ENCODE measurements at places on chromosomes 11 and 22.

GRCh38 chr11:45754741-45755140, 50.2 kb upstream of the SLC35C1 start:
- no peak for DNase-seq

- no peak for DNase-seq
Observed at GRCh38 chr11:60657888-60658287, 41.5 kb upstream of the MS4A8 start.

DNA sequence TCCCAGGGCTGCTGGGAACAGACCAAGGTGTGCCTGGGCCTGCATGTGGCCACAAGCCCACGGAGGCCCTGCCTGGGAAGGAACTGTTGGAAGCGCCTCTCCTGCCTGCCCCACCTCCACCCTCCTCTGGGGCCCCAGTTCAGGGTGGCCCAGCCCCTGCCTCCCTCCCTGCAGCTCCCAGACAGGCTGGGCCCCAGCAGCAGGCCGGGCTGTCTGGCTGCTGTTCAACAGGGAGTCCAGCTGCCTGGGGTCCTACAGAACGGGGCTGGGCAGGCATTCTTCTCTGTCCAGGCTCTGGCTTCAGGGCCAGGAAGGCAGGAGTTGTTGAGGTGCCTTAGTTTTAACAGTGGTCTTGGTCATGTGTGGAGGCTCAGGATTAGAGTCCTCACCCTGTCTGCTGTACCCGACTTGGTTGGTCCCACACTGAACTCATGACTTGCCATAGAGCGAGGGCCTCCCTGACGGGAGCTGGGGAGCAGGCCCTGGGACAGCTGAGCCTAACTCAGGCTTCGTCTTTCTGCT, 11.8 kb downstream of the PRDM11 start:
- DNase-seq = no peak

GRCh38 chr11:69293819-69294505, at the start of gene MYEOV:
Gene MYEOV, plus strand, starts transcription at chr11:69294155. Its CDS starts 1,200 bp downstream, at chr11:69295355.
- DNase-seq = peak; percentile 21

GRCh38 chr11:33515347-33515746, 185.3 kb downstream of the C11orf91 start:
- DNase-seq = no peak

DNA sequence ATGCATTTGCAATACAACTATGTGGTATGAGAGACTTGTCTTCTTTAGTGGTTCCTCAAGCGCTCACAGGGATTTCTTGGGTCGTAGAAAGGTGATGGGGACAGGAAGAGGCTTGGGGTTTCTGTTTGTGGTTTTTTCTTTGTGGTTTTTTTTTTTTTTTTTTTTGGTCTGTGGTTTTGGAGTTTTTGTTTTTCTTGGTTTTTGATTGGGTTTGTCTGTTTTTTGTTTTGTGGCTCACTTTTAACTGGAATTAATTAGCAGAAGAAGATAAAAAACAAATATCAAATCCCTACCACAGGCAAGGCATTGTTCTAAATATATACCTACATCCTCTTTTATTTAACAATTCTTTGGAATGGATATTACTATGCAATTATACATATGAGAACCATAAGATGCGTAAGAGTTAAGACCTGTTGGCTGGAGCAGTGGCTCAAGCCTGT, 5.5 kb downstream of the TTC28 start:
- DNase-seq = peak; percentile 61

GRCh38 chr11:3181725-3182461, 16.8 kb upstream of the OSBPL5 start:
- DNase-seq = no peak

DNA sequence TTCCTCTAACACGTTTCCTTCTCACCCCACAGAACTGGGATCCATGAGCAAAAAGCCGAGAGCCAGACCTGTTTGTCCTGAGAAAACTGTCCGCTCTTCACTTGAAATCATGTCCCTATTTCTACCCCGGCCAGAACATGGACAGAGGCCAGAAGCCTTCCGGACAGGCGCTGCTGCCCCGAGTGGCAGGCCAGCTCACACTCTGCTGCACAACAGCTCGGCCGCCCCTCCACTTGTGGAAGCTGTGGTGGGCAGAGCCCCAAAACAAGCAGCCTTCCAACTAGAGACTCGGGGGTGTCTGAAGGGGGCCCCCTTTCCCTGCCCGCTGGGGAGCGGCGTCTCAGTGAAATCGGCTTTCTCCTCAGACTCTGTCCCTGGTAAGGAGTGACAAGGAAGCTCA, 24.0 kb downstream of the CD5 start:
- DNase-seq = no peak

DNA sequence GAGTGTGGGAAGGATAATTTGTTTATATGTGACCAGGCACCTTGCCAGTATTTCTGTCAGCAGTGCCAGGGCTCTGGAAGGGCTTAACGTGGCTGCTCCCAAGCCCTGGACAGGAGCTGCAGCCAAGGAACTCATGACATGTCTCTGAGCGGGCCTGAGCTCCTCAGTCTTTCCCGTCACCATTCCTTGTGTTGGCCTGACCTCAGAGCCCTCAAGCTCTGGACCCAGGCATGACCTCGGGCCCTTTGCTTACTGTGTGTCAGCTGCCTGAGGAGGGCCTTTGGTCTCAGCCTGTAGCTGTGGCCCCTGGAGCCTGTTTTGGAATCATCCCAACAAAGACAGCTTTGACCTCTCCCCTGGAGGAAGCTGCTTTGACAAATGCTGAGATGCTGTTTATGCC, 264.1 kb upstream of the PLET1 start:
- no peak for DNase-seq

DNA sequence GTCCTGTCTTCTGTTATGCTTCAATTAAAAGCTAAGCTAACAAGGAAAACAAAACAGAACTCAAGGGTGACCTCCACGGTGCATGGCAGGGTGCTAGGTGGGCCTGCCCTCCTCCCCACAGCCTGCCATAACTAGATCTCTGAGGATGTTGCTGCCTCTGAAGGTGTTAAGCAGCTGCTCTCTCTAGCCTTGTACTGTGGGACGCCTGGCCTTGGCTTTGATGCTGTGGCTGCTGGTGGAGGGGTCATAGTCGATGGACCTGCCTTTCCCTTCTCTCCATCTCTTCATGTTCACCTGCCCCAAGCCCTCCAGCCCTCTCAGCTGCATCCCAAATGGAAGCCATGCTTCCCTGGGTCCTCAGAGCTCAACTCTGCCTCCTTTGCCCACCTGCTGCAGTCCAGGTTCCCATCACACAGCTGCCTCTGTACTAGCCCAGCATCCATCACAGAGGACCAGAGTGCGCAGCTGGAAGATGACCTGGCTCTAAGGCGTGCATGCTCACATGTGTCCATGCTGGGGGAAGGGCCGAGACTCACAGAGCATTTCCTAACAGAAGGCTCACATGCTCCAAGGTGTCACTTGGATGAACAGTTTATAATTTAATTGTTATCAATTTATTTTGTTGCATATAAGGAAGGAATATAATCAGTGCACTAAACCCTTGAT, 180.3 kb upstream of the E2F8 start:
- DNase-seq = no peak

DNA sequence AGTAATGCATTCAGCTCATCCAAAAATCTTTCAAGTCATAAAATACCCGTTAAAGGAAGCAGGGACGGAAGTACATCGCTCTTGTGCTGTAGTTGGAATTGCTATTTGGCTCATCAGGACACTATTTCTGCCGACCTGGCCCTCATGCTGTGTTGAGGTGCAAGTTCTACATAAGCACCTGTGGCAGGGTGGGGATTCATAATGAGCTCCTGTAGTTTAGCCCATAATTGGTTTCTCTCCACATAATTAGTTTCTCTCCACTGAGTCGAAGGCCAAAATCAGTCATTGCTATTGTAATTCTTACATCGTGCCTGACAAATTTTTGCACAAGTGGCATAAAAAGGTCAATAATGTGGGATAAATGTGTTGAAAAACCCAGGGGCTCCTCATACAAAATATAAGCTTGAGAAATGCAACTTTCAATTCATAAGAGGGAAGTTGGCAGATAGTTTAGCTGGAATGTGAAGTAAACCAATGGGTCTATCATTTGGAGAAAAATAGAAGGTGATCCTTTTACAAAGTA, 14.9 kb upstream of the ISX start:
- no peak for DNase-seq

GRCh38 chr11:12329169-12329568, 48.2 kb upstream of the PARVA start:
- no peak for DNase-seq

- DNase-seq = peak; percentile 92
Observed at GRCh38 chr11:119029340-119030028, 1.2 kb downstream of the SLC37A4 start.

DNA sequence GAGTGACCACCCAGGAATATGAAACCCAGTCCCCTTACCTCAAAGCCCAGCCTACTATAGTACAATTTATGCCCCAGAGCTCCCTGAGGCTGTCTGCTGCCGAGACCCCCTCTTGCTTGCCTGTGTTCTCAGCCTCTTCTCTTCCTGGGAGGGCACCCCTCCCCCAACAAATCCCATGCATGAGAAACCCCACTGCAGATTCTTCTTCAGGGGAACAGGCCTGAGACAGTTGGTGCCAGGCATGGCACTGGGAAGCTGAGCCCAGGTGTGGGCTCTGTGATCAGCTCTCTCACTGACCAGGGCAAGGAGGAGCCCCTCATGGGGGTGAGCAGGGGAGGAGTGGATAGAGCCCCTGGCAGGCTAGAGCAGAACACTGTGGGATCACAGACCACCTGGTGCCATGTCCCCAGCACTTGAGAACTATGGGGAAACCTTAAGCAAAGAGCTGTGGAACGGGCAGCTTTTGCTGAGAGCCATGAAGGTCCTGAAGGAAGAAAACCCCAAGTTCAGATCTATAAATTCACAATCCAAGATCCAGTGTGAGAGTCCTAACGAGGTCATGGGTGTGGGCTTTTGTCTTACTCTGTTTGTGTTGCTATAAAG, 46.5 kb upstream of the TH start:
- no peak for DNase-seq

- DNase-seq = no peak
Observed at GRCh38 chr22:21628386-21629254, 1.2 kb downstream of the YDJC start.

DNA sequence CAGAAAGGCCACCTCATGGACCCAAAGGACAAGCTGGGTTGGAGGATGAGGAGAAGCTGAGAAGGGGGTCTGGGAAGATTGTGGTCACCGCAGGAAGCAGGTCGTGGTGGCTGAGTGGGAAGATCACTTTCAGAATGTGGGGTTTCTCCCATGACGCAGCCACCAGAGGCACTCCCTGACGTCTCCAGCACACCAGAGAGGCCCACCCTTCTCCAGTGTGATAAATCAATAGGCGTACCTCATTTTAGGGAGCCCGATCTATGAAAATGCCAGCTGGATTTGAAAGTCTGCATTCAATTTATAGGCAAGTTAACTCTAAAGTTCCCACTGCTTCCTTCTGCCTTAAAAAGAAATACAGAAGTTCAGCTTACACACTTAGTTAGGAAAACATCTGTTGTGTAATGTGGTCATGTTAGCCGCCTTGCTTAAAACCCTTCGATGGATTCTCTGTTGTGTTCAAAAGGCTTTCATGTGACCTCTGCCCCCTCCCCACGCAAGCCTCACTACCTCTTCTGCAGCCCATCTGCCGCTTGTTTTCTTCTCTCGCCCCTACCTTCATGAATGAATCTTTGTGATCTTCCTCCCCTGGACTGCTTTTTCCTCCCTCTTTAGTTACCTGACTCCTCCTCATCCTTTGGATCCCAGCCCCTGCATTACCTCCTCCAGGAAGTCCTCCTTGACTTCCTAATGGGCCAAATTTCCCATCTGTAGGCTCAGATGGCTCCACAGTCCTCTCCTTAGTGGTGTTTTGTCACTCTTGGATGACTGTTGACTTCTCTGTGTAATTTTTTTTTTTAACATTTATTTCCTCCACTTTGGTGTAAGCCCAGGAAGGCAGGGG, 10.7 kb downstream of the TSPAN18 start:
- no peak for DNase-seq

DNA sequence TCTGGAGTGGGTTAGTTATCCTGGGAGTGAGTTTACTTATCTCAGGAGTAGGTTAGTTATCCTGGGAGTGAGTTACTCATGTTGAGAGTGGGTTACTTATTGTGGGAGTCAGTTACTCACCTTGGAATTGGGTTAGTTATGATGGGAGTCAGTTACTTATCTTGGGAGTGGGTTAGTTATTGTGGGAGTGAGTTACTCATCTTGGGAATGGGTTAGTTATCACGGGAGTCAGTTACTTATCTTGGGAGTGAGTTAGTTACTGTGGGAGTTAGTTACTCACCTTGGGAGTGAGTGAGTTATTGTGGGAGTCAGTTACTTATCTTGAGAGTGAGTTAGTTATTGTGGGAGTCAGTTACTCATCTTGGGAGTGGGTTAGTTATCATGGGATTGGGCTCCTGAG, 49.6 kb upstream of the B3GAT1 start:
- DNase-seq = no peak

- peak; percentile 22 for DNase-seq
Observed at GRCh38 chr11:1401656-1402221, 12.0 kb downstream of the BRSK2 start.

- DNase-seq = no peak
Observed at GRCh38 chr22:45512363-45512762, 9.7 kb downstream of the FBLN1 start.

DNA sequence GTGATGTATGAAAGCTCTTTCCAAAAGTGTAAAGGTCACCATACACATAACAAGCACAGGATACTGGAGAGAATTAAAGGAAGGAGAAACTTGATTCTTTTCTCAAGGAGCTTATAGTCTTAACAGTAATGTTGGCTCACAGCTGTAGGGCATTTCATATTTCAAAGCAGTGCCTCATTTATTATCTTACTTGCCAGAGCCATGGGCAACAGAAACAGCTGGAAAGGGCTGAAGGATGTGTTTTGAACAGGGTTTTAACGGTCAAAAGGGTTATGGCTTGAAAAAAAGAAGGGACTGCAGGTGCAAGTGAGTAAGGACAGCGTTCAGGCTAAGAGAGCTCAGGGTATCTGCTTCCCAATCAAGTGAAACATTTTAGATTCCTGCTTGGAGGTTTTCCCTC, 2.7 kb upstream of the GRAMD1B start:
- DNase-seq = no peak

- DNase-seq = no peak
Observed at GRCh38 chr11:86594746-86595145, 77.7 kb downstream of the ME3 start.

- DNase-seq = no peak
Observed at GRCh38 chr11:80846442-80846841, 1405.6 kb upstream of the TENM4 start.

GRCh38 chr11:89347071-89347470, 144.1 kb downstream of the NOX4 start:
- DNase-seq = no peak

- DNase-seq = no peak
Observed at GRCh38 chr22:29883775-29884097, 762 bp downstream of the MTMR3 start.

DNA sequence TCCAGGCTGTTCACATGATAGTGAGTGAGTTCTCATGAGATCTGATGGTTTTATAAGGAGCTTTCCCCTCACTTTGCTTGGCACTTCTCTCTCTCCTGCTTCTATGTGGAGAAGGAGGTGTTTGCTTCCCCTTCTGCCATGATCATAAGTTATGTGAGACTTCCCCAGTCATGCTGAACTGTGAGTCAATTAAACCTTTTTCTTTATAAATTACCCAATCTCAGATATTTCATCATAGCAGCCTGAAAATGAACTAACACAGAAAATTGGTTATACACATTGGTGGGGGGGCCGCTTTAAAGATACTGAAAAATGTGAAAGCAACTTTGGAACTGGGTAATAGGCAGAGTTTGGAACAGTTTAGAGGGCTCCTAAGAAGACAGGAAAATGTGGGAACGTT, 741.1 kb upstream of the LUZP2 start:
- no peak for DNase-seq
